IPS-NIHi11 (cell line): ENCODE measurements at places on chromosomes 6 and 20.

- DNase-seq = no peak
Observed at GRCh38 chr6:29465801-29466200, 8.8 kb downstream of the OR2H1 start.

DNA sequence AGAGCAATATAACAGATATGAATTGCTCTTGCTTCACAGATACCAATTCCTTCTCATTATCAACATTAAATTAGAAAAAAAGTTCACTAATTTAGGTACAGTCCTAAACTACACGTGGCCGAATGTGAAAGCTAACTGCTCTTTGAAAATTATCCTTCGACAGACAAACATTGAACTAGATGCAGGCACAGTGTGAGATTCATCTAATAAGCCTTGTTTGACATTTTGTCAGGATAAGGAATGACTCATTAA lies 1.1 kb downstream of the FAM184A start:
- no peak for DNase-seq

DNA sequence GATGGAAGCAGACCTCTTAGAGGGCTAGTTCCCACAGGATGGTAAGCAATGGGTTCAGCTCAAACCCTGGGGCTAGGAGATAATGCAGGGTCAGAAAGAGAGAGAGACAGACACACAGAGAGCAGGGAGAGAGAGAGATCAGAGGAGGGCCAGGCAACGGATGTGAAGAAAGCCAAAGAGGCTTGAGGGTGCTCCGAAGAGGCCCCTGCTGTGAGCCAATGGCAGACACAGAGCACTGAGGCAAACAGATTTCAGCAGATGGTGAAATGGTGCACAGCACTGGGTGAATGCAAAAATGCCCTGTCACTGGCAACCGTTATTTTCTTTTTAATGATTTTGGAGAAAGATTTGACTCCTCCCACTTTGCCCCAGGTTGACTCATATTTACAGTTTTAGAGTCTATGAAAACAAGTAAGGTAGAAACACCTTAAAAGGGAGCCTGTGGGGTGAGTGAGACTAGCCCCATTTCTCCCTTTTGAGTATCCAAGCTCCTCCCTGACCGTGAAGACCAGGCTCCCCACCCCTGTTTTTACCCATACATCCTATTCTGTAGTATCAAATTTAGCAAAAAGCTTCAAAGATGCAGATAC lies 840 bp downstream of the DEFB132 start:
- DNase-seq = no peak

DNA sequence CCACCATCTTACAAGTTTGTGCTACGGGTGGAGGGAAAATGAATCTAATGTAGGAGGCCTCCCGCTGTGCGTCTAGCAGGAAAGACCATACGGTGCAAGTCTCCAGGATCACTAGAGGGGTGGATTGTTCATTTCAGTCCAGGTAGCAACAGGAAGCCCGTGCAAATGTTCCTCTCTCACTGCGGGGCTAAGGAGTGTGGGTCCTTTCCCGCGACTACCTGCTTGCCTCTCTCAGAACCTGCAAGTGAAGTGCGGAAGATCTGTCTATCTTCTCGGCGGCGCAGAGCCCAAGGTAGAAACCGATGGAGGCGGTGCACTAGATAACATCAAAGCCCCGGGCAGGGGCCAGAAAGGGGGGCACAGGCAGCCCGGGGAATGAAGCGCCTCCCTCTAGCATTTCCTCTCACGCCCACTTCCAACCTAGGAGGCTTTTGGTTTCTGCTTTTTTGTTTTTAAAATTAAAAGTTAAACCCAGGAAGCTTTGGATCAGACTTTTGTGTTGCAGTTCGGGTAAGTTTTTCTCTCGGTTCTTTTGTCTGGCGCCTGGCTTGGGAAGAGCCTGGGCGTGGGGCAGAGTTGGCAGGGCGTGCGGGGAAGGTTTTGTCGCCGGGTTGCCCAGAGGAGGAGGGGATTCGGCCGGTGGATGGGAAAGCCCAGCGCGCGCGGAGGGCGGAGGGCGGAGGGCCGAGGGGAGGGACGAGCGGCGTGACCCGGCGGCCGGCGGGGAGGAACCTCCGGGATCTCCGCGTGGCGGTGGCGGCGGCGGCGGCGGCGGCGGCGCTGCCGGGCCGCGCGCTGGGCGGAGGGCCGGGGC lies 3.5 kb upstream of the HIVEP1 start:
- peak; percentile 74 for DNase-seq

GRCh38 chr20:10388597-10388996 lies 45.4 kb downstream of the MKKS start:
- DNase-seq = no peak

GRCh38 chr6:157226026-157226625 lies 97.2 kb downstream of the TMEM242 start:
- DNase-seq = no peak

- DNase-seq = peak; percentile 80
Observed at GRCh38 chr6:41570259-41570615, 24.1 kb downstream of the FOXP4 start.

- no peak for DNase-seq
Observed at GRCh38 chr20:57399587-57400155, 8.5 kb downstream of the RBM38 start.

GRCh38 chr20:37686762-37687477 lies 6.9 kb upstream of the CTNNBL1 start:
- no peak for DNase-seq

DNA sequence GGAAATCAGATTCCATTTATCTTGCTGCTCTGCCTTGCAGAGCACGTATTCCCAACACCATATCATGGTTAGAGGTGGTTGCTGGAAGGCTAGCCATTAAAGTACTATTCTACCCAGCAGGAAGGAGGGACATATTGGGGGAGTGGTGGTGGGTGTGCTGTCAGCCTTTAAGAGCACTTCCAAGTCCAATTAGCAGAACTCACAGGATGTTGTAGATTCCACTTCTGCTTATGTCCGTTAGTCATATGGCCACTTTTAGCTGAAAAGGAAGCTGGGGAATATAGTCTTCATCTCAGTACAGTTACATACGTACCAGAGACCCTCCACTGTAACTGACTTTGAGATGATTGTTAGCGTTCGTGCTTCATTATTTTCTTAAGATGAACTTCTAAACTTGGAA lies 94.4 kb downstream of the SAMD3 start:
- DNase-seq = no peak

GRCh38 chr6:42257063-42257462 lies 39.4 kb upstream of the MRPS10 start:
- DNase-seq = no peak

- DNase-seq = no peak
Observed at GRCh38 chr6:126054258-126054702, 67.9 kb downstream of the TRMT11 start.

DNA sequence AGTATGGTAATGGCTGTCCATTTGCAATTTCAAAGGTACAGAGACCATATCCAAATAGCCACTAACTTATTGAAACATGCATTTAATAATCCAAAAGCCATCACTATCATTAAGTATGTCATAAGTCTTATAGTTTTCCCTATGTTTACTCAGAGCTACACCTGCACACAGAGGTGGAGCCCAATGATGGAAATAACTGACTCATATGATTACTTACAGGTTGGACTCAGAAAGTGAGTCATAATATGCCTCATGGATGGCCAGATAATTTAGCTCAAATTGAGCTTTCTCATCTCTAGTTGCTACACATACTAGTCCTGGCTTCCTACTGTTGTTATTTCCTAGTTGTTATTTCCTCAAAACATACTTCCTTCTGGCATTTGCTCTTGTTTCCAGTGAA lies 104.4 kb upstream of the KHDRBS2 start:
- no peak for DNase-seq

GRCh38 chr6:14981960-14982359 lies 263.9 kb upstream of the JARID2 start:
- no peak for DNase-seq

- no peak for DNase-seq
Observed at GRCh38 chr6:134346932-134347545, 29.1 kb upstream of the SGK1 start.

DNA sequence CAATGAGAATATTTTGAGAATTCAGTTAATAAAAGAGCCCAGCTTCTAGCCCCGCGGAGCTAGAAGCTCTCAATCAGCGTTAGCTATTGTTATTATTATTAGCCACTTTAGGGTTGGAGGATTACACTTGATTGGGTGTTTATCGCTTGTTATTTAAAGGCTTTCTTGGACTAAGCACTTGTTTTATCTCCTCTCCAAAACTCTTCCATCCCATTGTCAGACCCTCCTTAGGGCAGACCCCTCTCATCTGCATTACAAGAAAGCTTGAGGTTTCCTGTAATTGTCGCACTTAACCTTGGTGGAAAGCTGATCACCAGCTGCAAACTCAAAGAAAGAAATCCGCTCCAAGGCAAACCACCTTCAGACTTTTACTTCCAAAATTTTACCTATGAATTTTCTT lies 4.8 kb downstream of the DPPA5 start:
- peak; percentile 76 for DNase-seq

GRCh38 chr6:17714879-17715851 lies 8.4 kb upstream of the NUP153 start:
- DNase-seq = peak; percentile 21

DNA sequence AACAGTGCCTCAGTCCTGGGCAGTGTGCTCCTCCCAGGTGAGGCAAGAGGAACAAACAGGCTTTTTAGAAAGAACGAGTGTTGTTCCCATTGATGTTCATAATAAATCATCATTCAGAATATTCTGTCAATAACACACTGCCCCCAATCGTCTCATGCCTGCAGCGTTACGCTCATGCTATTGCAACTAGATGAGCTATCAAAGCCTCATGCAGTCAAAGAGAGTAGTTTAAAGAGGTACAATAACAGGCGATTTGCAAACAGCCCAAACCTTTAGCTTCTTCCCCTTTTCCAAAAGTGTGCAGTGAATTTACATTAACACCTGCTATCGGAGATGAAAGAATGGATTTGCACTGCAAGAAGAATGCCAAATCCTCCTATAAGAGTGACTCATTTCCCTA lies 1164.7 kb upstream of the MAP3K7 start:
- DNase-seq = no peak

- no peak for DNase-seq
Observed at GRCh38 chr20:59614714-59615113, 10.4 kb downstream of the PHACTR3 start.

DNA sequence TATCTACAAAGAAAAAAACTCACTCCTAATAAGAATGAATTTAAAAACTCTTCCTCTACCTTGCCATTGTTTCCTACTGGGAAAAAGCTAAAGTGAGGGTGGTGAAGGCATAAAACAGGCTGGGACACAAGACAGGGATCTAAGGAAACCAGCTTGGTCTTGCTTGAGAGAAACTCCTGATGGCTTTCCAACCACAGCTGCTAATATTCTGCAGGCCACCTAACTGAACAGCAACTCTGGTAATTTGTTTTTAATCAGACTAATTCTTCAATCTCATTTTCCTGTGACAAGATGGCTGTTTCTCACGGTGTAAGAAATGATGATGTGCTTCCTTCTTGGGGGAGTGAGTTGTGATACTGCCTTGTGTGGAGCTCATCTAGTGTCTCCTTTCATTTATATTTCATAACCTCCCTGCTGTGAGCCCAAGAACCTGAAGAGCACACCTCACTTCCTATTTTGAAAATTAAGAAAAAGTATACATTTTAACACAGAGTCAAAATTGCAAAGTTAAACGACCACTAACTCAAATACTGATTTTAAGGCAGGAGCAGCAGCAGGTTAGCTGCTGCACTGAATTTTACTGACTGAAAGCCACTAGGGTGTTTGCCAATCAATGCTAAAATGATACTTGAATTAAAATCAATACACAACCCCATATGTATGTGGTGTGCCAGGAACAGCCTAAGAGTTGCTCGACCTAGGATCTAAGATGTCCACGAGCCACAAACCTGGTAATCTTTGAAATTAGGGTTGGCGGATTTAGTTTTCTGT lies 58.0 kb downstream of the BACH2 start:
- no peak for DNase-seq

DNA sequence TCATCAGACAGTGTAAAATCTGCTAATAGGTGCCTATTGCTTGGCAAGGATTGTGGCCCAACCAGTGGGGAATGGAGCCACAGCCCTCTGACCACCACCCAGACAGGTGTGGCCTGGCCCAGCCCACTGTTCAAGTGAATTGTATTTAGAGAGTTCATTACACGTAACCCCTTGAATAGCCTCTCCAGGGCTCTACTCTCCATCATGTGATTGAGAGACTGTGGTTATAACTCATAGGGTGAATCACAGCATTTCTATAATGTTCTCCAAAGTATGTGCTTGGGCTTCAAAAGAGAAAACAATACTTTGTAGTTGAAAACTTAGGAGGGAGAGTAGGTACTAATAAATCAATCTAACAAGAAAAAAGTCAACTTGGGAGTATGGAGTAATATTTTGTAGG lies 38.4 kb downstream of the ALDH8A1 start:
- DNase-seq = no peak

- DNase-seq = no peak
Observed at GRCh38 chr6:157563611-157564284, 182.8 kb downstream of the ZDHHC14 start.

DNA sequence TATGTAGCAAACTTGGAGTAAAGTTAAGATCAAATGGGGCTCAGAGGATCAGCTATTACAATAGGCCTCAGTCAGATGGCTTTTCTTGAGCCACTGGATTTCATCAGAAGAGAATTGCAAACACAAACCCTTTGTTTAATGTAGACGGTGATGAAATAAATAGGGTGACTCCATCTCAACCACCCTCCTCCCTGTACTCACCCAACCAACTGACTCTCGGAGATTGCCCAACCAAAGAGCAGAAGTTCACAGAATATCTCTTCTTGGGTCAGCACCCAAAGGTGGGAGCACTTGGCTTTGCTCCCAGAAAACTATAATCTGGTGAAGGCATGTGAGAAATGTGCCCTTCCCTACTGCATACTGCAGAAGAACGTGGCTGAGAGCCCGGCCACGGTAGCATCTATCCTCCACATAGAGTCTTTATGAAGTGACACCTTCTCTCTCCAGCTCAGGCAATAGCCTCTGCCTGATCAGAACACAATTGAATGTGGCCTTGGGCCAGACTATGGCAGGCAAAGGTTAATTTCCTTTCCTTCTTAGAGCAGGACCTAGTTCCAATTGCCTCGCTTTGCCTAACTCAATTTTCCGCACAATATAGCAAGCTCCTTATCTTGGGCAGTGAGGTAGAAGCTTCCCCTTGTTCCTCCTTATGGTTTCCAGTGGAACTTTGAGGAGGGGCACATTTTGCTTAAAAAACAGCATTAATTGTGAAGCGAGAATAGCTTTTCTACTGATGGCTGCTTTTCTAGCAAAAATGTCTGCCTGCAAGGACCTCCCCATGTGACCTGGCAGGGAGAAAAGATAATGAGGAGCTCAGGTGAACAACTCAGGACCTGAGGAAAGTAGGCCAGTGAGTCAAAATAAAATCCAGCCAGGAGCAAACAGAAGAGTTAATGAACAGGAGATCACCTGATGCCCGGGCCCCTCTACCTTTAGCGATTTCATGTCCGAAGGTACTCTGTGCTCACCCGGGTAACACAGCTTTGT lies 79.4 kb downstream of the GFOD1 start:
- no peak for DNase-seq

DNA sequence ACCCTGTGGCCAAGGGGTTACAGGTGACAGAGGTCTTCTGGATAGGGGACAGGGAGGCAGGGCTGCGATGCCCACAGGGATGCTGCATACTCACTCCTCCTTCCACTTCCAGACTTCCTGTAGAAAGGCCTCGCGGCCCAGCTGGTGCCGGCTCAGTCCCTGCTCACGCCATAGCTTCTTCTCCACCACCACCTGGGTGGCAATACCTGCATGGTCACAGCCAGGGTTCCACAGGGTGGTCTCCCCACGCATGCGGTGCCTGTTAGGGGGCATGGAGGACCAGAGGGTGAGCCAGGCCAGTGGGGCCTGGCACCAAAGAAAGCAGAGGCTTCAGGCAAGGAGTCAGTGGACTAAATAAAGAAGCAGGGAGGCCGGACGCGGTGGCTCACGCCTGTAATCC lies 8.3 kb upstream of the VWA7 start:
- peak; percentile 2 for DNase-seq
